ENCODE measurements at places on chromosomes 3 and 15.

DNA sequence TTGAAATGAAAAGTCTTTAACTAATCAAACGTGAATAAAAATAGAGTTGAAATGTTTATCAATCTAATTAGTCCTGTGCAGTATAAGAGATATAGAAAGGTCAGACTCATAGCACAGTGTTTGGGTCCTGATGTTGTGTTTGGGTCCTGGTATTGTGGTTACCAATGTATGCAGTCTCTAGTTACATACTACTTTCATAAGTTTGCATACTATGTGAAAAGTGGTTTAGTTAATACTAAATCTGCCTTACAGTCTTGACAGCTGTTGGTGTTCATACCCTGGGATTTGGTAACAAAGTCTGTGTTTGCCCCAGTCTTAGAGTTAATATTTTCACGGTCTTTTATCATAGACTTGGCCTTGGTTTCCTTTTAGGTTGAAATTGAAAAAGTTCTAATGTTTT lies 41.7 kb downstream of the KIF15 start:
- DNase-seq, result no peak

DNA sequence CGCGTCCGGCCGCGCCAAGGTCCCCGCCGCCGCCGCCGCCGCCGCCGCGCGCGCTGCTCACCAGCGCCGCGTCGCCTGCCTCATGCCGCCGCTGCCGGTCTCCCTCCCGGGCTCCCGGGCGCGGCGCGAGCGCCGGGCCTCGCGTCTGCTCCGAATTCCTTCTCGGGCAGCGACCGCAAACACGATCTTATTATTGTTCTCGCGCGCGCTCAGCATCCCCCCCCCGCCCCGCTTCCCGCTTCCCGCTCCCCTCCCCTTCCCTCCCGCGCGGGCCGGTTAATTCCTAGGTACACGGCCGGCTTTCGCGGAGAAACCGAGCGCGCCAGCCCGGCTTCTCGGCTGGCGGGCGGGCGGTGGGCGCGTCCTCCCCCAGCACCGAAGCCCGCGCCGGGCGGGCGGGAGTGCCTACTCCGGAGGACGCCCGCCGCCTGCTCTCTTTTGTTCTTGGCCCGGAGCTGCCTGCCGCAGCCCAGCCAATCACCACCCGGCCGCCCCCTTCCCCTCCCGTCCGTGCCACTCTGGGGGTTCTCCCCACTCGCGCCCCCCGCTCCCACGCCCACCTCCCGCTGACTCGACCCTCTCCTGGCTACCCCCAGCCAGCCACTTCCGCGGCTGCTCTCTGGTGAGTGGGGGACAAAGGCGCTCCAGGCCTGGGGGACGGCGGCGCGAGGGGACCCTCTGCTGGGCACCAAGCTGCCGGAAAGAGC lies at the start of gene HDGFL3:
HDGFL3 (minus strand) TSS at position 164 of the 707 bp plus-strand sequence. CDS start 409 bp downstream, outside the sequence.
- peak; percentile 47 for DNase-seq

DNA sequence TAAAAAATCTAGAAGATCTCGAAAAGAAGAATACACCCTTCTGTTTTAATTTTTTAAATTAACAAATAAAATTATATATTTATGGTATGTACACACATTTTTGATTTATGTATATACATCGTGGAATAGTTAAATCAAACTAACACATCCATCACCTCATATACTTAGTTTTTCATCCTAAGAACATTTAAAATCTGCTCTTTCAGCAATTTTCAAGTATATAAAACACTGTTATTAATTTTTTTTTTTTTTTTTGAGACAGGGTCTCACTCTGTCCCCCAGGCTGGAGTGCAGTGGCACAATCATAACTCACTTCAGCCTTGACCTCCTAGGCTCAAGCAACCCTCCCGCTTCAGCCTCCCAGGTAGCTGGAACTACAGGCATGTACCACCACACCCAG lies 32.8 kb upstream of the ACAP2 start:
- DNase-seq, result no peak

DNA sequence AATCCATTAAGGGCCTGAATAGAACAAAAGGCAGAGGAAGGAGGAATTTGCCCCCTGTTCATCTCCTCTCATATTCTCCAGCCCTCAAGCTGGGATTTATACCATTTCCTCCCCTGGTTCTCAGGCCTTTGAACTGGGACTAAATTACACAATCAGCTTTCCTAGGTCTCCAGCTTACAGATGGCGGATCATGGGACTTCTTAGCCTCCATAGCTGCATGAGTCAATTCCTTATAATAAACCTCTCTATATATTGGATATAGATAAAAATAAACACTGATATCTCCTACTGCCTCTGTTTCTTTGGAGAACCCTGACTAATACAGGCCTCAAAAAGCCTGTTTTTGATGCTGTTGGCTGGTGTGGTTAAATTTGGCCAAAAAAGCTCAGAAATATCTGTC lies 84.5 kb upstream of the TMEM108 start:
- DNase-seq, result no peak

DNA sequence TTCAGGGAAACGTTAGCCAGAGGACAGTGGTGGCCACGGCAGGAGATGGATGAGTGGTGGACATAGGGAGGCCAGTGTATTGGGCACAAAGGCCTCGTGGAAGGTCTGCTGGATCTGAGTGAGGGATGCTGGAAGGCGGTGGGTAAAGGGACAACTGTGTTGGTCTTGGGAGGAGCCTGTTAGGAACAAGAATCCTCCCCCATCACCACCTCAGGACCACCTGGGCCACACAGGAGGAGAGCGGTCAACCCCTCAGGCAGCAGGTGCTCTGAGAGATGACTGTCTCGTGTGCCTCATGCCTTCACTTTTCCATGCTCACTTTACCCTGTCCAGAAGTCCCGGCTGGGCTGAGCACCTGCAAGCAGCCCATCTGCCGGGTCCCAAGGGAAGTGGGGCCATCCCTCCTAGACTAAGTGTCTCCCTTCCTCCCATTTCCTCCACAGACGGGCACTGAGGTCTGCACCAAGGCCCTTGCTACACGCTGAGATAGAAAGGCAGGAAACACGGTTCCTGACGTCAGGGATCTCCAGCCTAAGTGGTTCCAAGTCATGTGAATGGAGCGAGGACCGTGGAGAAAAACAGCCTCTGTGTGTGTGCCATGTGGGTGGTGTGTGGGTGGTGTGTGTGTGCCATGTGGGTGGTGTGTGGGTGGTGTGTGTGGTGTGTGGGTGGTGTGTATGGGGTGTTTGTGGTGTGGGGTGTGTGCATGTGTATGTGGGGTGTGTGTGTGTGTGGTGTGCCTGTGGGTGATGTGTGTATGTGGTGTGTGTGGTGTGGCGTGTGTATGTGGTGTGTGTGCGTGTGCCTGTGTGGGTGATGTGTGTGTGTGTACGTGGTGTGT lies 47.8 kb upstream of the CTSH start:
- no peak for DNase-seq

- no peak for DNase-seq
These were observed 130.8 kb upstream of the PRR20G start for GRCh38 chr3:127418560-127419147.

DNA sequence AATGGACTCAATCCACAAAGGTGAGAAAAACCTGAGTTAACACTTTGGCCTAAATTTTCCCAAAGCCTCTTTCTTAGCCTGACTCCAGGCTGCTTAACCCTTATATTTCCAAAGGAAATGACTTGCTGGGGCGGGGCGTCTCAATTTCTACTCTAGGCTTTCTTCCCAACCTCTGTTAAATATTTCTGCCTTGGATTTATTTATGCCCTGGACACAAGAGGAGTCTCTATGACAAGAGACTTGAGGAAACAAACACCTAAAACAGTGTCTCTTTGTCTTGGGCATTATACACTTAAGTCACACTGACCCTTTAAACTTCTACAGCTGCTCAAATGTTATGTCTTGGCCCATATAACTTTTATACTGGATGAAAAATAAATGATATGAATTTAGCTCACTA lies 28.3 kb upstream of the AP4E1 start:
- DNase-seq, result no peak

DNA sequence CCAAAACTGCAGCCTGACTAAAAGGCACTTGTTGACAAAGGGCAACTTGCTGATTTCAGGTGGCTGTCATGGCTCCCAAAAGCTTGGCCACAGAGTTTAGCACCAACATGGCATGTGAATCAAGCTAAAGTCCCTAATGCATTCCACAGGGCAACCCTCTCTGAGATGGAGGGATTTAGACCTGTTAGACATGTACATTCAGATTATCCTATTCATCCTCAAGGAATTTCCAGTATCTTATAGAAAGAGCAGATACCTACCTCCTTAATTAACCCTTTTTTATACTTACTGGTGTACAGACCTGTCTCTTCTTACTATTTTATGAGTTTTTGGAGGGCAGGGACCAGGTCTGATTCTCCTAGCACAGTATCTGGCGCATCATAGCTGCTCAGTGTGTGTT lies 31.3 kb downstream of the ACP3 start:
- no peak for DNase-seq

DNA sequence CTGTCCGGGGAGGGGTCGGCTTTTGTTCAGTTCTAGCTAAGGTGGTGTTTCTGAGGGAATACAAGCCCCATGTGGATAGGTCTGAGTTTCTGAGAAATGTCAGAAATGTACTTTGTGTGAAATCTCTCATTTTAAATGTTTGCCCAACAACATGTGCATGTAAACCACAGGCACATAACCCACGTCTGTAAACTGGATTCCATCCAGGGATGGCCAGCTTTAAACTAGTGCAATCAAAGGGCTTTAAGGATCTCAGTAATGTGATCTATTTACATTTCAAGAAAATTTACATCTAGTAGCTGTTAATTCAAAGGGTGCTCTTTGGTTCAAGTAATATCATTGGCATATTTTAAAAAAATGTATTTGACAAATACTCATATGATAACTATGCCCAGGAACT lies 52.0 kb downstream of the POLR2M start:
- DNase-seq, result no peak

DNA sequence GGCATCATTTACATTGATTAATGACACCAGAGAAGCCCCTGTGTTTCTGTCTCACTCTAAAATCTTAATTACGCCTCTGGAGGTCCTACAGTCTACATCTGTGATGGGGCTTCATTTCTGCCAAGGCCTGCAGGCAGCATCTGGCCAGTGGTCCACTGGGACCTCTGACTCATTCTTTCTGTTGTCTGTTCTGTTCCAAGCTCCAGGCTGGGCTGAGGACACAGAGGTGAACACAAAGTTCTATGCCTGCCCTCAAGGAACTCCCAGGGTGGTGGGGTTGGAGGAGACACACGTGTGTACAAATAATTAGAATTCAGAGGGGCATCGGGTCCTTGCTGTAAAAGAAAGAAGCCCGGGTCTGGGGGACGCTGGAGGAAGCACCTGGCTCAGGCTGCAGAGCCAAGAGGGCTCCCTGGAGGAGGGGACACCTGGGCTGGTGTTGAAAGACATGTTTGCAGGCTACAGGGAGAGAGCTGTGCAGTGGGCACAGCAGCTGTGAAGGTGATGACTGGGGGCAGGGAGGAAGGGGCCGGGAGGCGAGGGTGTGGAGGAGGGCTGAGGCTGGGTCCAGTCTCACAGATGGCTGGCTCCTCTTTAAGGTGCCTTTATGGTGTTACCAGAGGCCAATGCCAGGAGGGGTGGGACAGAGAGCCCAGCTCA lies 103.3 kb upstream of the PRR23E start:
- no peak for DNase-seq

GRCh38 chr15:84634228-84634837 lies 19.8 kb downstream of the WDR73 start:
- no peak for DNase-seq

DNA sequence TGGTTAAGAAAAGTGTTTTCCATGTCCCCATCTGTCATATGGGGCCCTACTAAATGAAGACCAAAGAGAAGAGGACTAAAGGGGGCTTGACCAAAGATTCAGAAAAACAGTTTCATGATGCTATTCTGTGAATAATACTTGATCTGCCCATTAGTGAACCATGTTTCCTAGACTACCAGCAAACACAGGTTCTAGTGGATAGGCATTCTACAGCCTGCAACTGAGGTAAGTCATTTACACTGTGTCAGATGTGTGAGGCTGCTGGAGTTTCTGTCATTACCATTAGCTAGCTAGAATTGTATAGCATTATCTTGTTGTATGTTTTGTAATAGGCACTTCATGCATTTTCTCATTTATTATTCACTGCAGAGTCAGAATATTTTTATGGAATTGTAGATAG lies 6.6 kb downstream of the GPR171 start:
- DNase-seq, result no peak

- DNase-seq, result no peak
These were observed 22.3 kb downstream of the FANCD2OS start for GRCh38 chr3:10085738-10086137.

DNA sequence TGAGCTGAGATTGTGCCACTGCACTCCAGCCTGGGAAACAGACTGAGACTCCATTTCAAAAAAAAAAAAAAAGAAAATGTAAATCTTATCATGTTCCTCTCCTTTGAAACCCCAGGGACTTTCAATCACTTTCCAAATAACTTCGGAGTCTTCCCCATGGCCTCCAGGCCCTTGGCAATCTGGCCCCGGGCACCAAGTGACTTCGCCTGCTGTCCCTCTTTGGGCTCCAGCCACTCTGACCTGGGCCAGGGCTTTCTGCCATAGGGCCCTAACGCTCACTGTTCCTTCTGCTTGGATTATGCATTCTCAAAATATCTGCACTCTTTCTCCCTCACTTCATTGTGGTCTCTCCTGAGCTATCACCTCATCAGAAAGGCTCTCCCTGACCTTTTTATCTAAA lies 260.9 kb downstream of the KLF13 start:
- no peak for DNase-seq

DNA sequence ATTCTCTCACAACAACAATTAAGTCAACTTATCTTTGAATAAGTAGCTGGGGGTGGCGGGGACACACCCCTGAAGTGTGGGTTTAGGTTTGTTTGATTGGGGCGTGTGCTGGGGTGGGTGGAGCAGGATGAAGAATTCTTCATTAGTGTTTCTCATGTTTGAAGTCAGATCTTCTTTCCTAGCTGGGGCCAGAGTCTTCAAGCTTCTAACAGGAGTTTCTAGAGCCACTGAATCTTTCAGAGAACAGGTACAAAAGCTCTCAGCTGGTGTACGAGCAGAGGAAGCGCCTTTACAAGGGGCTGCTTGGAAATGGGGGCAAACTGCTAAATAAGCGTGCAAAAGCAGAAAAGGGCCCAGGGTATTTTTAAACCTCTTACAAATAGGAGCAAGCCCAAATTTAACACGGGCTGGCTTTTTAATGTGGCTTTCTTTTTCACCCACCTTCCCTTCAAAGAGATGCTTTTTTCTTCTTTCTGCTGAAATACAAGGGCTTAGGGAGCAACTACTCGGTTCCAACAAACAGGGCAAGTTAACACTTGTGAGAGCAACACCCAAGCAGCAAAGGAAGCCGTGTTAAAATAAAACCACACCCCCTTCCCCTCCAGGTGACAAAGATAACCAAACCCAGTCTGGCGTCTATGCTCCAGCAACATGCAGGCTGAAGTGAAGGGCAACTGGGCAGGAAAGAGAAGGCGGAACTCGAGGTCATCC lies 86.9 kb upstream of the RASGRP1 start:
- DNase-seq, result no peak

GRCh38 chr15:64197425-64197824 lies 34.6 kb upstream of the PPIB start:
- DNase-seq, result no peak

DNA sequence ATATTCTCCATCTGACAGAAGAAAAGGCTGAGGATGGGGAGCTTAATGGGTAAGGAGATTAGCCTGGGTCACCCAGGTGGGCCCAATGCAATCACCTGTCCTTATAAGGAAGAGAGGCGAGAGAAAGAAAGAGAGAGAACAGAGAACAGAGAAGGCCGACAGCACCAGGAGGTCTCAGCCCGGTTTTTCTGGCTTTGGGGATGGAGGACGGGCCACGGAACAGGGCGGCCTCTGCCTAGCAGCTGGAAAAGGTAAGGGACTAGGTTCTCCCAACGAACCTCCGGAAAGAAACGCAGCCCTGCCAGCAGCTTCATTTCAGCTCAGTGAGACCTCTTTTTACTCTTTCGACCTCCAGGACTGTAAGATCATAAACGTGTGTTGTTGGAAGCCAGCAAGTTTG lies 196.0 kb upstream of the LYSMD4 start:
- DNase-seq, result no peak

- no peak for DNase-seq
These were observed 6.4 kb downstream of the CADM2 start for GRCh38 chr3:84965141-84965540.
